ENCODE measurements at places on chromosomes 5 and 9.

DNA sequence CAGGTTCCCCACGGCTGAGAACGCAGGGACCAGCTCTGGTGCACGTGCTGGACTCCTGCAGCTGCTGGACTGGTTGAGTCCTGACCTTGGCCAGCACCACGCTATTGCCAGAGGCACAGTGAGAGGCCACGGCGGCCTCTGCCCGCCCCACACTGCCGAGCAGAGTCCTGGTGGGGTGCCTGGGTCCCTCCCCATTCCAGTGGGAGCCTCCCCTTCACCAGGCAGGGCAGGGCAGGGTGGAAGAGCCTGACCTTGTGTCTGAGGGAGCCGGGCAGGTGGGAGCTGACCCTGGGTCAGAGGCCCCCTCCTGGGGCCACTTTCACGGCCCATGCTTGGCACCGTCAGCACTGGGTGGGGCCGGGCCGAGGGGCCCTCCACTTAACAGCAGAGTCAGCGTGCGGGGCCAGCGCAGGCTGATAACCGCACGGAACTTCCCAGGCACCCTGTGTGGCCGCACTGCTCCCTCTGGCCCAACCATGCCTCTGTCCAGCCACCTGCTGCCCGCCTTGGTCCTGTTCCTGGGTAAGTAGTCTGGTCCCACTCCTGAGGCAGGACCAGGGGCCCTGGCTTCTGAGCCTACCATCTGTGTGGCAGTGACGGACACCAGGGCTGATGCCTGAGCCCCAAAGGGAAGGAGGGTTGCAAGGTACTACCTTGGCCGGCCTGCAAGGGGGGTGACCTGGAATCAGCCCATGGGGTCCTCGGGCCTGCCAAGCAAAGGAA is at the start of gene MAMDC4:
MAMDC4 (plus strand) TSS at position 406 of the 723 bp plus-strand sequence; CDS start at position 477, 71 bp downstream.
- no peaks in the 10 kb centered on the region for H3K27me3 ChIP-seq

DNA sequence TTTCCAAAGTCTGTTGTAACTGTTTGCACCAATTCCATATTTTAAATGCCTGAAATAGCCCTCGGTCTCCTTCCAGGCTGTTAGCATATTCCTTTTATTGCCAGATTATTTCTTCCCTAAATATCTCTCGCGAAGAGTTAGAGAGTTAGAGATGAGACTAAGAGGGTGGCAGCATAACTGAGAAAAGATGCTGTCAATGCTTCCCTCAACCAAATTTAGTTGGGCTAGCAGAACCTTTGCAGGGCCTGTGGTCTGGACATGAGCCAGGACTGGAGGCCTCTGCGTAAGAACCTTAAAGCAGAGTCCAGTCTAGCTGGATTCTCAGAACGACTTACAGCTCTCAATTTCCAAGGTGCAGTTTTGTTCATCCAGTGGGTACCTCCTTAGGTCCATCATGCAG is 135.9 kb downstream of the GABRB2 start:
- no peaks in the 10 kb centered on the region for H3K27me3 ChIP-seq
- DNase-seq, result peak; percentile 15
- no peaks in the 10 kb centered on the region for H3K36me3 ChIP-seq
- H3K27ac ChIP-seq, result no peak overlapping the region
- H3K4me3 ChIP-seq, result no peak overlapping the region

- no peak overlapping the region for H3K27ac ChIP-seq
- no peaks in the 10 kb centered on the region for H3K27me3 ChIP-seq
- peak; percentile 88 for DNase-seq
- peaks cover 5% of the 10 kb centered on the region for H3K4me1 ChIP-seq
These were observed 74.2 kb upstream of the ADCY2 start for GRCh38 chr5:7321724-7322123.

GRCh38 chr5:132595624-132596023 is 38.8 kb downstream of the RAD50 start:
- H3K36me3 ChIP-seq, result peaks cover 3% of the 10 kb centered on the region
- no peaks in the 10 kb centered on the region for H3K27me3 ChIP-seq
- no peaks in the 10 kb centered on the region for H3K4me1 ChIP-seq
- no peak overlapping the region for H3K4me3 ChIP-seq
- no peak overlapping the region for H3K27ac ChIP-seq
- no peak for DNase-seq

DNA sequence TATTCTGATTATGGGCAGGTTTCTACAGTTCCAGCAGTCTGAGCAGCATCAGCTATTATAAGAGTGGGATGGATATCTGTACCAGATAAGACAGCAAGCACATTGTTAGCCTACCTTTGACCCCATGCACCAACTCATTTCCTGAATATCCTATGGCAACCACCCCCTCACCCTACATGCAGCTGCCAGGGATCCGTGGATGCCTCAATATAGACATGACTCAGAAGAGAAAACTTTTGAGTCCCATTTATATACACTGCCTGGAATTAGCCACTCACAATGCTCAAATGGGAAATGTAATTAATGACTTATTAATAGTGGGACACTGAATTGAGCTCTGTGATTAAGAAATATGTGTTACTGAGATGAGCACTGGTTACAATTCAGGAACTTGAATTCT is 124.4 kb downstream of the SSBP2 start:
- no peak for DNase-seq
- H3K27ac ChIP-seq, result no peak overlapping the region
- H3K4me1 ChIP-seq, result no peaks in the 10 kb centered on the region
- H3K36me3 ChIP-seq, result no peaks in the 10 kb centered on the region
- no peaks in the 10 kb centered on the region for H3K27me3 ChIP-seq
- H3K4me3 ChIP-seq, result no peak overlapping the region

- no peak for DNase-seq
- no peak overlapping the region for H3K4me3 ChIP-seq
- H3K27me3 ChIP-seq, result peaks cover 96% of the 10 kb centered on the region
- no peaks in the 10 kb centered on the region for H3K36me3 ChIP-seq
- H3K4me1 ChIP-seq, result peaks cover 11% of the 10 kb centered on the region
- no peak overlapping the region for H3K27ac ChIP-seq
These were observed 5.7 kb downstream of the LHX2 start for GRCh38 chr9:124017051-124017928.

DNA sequence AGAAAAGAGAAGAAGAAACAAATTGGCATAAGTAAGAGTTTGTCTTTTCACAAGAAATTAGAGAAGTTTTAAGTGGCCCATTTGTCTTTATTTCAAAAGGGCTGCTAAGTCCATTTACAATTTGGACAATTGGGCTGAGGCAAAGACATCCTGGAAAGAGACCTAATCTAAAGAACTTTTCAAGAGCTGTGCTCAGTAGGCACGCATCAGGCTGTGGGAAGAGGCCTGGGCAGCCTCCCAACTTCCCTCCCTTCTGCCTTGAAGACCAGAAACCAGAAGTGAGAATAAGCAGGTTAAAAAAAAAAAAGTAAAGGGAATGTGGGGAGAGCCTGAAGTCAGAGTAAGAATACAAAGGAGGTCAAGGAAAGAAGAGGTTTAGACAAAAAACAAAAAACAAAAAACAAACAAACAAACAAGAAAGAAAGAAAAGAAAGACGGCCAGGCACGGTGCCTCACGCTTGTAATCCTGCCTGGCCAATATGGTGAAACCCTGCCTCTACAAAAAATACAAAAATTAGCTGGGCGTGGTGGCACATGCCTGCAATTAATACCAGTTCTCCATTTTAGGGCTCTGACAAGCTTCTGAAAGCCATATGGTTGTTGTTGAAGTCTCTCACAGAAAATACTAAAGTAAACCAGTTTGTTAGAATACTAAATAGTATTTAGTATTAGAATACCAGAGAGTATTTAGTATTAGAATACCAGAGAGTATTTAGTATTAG is 48.0 kb upstream of the CEP78 start:
- no peak overlapping the region for H3K27ac ChIP-seq
- H3K4me3 ChIP-seq, result no peak overlapping the region
- H3K4me1 ChIP-seq, result no peaks in the 10 kb centered on the region

- no peaks in the 10 kb centered on the region for H3K4me1 ChIP-seq
- H3K4me3 ChIP-seq, result no peak overlapping the region
- H3K36me3 ChIP-seq, result no peaks in the 10 kb centered on the region
- H3K27me3 ChIP-seq, result no peaks in the 10 kb centered on the region
- no peak for DNase-seq
These were observed 69.2 kb upstream of the PALM2AKAP2 start for GRCh38 chr9:109710830-109711229.

DNA sequence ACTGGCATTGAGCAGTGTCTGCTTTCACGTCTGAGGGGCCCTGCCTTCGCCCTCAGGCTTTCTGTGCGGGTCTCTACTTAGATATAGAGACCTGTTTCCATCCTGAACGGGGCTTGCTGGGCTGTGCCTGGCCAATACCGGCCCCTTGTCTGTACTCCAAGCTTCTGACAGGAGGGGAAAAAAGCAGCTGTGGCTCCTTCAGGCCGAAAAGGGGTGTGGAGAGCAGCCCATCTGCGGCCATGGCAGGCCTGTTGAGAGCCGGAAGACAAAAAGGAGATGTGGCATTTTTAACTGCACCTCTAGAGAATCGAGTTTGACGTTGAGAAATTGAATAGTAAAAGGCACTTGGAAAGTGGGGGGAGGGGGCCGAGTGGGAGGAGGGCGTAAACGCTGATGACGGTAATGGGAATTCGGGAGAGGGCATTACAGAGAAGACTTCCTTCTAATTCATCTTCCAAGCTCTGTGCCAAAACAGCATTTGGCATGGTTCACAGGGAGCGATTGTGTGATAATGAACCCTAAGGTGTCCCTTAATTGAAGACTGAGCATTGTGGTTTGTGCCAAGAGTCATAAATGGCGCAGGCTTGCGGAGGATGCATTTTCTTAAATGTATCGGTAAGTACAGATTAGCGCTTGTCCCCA is 25.1 kb upstream of the PRDM12 start:
- no peak for DNase-seq
- no peaks in the 10 kb centered on the region for H3K27me3 ChIP-seq
- H3K36me3 ChIP-seq, result peaks cover 34% of the 10 kb centered on the region
- H3K27ac ChIP-seq, result no peak overlapping the region

DNA sequence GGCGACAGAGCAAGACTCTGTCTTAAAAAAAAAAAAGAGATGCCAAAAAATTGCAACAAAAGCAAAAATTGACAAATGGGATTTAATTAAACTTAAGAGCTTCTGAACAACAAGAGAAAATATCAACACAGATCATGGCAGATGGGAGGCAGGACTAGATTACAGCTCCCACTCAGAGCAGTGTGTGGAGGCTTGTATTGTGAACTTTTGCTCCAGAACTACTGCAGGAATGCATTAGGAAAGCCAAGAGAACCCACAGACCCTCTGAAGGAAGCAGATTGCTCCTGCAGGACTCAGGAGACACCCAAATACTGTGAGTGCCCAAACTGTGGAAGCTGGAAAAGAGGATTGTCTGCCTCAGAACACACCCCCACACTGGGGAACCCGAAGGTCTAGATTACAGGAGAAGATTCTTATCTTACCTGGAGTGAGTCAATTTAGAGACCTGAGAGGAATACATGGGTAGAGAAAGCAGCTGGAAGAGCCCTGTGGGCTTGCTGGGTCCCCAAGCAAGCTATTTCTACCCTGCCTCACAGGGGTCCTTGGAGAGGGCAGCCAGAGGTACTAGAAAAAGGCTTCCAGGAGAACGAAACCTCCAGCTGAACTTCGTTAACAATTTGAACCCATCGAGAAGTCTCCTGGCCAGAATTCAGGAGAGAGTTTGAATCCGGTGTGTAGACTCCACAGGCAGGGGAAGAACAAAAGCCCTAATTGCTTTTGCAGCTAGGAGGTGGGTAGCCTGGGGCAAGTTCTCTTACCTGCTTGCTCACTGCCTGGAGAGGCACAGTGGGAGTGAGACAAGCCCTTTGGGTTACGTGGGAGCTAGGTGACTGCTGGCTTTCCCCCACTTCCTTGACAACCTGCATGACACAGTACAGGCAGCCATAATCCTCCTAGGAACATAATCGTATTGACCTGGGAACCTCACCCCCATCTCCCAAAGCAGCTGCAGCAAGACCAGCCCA is 593.4 kb upstream of the RGMB start:
- no peak for DNase-seq
- H3K4me1 ChIP-seq, result no peaks in the 10 kb centered on the region
- no peaks in the 10 kb centered on the region for H3K27me3 ChIP-seq
- H3K27ac ChIP-seq, result no peak overlapping the region
- no peaks in the 10 kb centered on the region for H3K36me3 ChIP-seq
- no peak overlapping the region for H3K4me3 ChIP-seq

DNA sequence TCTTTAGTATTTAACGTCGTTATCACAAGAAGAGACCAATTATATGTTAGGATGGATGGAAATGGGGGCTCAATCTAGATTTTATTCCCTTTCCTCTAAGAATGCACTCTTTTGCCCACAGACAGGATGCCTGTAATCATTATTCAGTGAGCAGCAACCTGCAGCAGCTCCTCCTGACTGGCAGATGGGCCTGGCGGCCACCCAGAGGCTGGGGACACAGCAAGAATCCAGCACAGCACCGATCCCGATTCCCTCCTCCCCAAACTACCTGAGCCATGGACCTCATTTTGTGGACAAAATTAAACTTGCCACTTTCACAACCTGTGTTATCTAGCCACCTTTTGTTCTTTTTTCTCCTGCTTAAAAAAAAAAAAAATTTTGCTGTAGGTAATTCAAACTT is 101.0 kb downstream of the USP20 start:
- H3K36me3 ChIP-seq, result peaks cover 2% of the 10 kb centered on the region
- H3K27me3 ChIP-seq, result no peaks in the 10 kb centered on the region
- no peak for DNase-seq
- no peaks in the 10 kb centered on the region for H3K4me1 ChIP-seq
- no peak overlapping the region for H3K4me3 ChIP-seq

- H3K4me1 ChIP-seq, result peaks cover 14% of the 10 kb centered on the region
- H3K4me3 ChIP-seq, result peak within 1 kb of the TSS; percentile 61
- no peaks in the 10 kb centered on the region for H3K36me3 ChIP-seq
These were observed at the start of gene ANGPTL2 for GRCh38 chr9:127122176-127123063. Gene ANGPTL2 (minus strand): TSS chr9:127122635. CDS start chr9:127108731, 13,904 bp downstream.

DNA sequence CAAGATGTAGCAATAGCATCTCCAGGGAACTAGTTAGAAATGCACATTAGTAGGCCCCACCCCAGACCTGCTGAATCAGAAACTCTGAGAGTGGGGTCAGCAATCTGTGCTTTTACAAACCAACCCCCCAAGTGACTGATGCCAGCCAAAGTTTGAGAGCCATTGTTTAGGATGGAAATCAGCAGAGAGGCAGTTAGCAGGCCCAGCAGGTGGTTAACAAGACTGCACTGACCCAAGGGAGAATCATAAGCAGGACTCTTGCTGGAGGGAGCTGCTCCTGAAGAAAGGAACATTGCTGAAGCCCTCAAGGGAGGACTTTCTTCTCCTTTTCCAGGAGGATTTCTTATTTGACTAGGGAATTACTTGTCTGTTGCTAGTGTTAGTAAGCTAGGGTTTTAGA is 74.2 kb upstream of the SLC12A2 start:
- H3K4me1 ChIP-seq, result no peaks in the 10 kb centered on the region
- no peak for DNase-seq
- H3K4me3 ChIP-seq, result no peak overlapping the region

DNA sequence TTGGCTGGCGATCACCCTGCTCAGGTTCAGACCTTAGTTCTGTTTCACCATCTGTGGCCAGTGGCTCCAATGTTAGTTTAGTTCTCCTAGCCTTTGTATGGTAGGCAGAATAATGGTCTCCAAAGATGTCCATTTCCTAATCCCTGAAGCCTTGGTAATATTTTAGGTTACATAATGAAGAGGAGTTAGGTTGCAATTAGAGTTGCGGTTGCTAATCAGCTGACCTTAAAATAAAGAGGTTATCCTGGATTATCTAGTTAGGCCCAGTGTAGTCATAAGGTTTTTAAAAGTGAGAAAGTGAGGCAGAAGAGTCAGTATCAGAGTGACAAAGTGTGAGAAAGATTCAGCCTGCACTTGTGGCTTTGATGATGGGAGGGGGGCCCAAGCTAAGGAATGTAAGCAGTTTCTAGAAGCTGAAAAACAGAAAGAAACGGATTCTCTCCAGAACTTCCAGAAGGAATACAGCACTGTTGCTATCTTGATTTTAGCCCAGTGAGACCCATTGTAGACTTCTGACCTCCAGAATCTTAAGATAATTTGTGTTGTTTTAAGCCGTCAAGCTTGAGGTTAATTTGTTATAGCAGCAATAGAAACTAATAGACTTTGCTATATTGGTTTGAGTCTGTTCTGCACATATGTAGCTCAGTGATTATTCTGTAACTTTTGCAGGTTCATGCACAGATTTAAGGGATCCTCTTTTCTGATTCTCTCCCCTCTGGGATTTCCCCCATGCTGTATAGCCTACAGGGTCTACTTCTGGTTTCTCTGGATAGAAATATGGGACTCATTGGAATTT is 21.6 kb downstream of the LNPEP start:
- no peaks in the 10 kb centered on the region for H3K36me3 ChIP-seq
